Left ventricle myocardium inferior (tissue), 1 donor: ENCODE measurements at places on chromosomes 7 and 10. TPM values are rescaled to one million over a fixed set of nuclear protein-coding genes. Genes with fewer than 3 reads are reported as not detected.
A peak's percentile ranks its signal among the peaks of the same experiment; 100 is the strongest.

DNA sequence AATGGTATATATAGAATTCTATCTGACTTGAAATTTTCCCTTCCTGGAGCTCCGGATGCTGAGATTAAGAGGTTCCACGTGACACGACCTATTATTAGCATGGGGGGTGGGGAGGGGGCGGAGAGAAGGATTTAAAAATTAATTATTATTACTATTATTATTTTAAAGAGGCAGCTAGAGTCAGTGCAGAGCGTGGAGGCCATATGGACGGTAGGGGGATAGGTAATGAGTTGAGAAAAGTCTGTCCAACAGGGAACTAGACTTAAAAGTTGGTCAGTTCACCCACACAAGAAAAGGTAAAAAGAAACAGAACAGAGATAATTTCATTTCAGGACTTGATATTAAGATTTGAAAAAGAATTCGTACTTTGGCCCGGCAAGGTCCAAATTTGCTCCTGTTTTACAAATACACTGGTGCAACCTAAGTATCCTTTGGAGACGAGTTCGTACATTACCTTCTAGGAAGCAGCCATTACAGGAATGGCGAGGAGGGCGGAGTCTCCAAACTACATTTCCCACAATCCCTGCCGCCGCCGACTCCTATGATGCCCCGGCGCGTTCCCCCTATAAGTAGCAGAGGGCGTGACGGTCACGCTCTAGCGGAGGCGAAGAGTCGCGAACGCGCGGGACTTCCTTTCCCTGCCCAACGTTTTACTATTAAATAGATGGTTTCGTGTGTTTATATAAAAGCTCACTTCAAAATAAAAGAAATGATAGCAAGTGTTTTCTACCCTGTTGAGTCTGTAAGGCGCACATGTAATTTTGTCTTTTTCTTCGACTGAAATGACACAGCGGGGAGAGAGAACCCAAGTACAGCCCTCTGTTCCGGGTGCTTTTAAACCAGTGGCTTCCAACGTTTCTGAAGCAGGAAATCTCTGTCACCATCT, at the start of gene SMIM30:
SMIM30 (minus strand) TSS at position 481 of the 886 bp plus-strand sequence. CDS start 976 bp downstream, outside the sequence.
- DNase-seq = peak; percentile 92
- peaks cover 38% of the 10 kb centered on the region for H3K4me1 ChIP-seq
- peaks cover 16% of the 10 kb centered on the region for H3K36me3 ChIP-seq
- H3K4me3 ChIP-seq = peak within 1 kb of the TSS; percentile 79

DNA sequence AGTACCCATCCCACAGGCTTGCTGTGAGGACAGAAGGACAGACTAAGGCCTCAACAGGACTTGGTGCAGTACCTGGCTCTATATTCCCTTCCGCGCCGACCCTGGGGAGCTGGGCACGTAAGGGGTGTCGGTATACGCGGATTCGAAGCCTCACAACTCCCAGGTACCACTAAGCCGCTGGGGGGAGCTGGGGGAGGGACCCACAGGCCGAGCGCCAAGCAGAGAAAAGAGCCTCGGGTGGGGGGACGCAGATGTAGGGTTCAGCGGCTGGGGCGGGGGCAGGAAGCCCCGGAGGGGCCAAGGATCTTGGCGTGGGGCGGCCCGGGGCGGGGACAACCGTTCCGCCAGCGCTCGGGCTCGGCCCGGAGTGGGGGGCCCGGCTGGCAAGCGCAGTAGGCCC, 126.4 kb upstream of the ZNF746 start:
- peak overlapping the region; percentile 99 for H3K4me3 ChIP-seq
- H3K27ac ChIP-seq = peak overlapping the region; percentile 93
- peaks cover 24% of the 10 kb centered on the region for H3K36me3 ChIP-seq
- H3K4me1 ChIP-seq = peaks cover 49% of the 10 kb centered on the region
- no peak for DNase-seq

The HIF1AN gene
- total RNA-seq = 53.4 TPM

DNA sequence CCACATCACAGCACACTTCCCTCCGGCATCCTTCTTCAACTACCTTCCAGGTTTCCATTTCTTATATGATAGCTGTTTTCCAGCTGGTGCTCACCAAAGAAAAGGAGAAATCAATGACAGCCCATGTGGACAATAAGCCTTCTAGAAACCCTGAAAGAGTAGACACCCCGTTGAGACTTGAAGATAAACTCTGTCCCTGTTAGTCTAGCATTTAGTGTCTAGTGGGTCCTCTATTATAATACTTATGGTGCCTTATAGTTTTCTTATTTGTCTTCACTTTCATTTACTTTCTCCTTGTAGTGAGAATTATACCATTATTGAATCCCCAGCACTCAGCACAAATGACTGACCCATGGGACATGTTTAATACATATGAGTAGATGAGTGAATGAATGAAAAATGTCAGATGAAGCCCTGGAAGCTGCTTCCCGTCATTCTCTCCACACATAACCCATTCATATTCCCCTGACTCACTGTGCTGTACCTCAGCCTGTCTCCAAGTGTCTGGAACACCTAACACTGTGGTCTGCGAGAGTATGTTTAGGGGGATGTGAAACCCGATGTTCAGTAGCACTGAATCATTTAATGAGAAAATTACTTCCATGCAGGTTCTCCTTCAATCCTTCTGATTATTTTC, 377.6 kb downstream of the GPR158 start:
- DNase-seq = no peak
- no peak overlapping the region for H3K4me3 ChIP-seq
- H3K27me3 ChIP-seq = peaks cover 32% of the 10 kb centered on the region

GRCh38 chr7:30041526-30042269, 13.5 kb downstream of the PLEKHA8 start:
- H3K4me3 ChIP-seq = no peak overlapping the region
- H3K27ac ChIP-seq = no peak overlapping the region
- peaks cover 18% of the 10 kb centered on the region for H3K36me3 ChIP-seq
- peaks cover 21% of the 10 kb centered on the region for H3K4me1 ChIP-seq

The WNT16 gene
- total RNA-seq = not detected

DNA sequence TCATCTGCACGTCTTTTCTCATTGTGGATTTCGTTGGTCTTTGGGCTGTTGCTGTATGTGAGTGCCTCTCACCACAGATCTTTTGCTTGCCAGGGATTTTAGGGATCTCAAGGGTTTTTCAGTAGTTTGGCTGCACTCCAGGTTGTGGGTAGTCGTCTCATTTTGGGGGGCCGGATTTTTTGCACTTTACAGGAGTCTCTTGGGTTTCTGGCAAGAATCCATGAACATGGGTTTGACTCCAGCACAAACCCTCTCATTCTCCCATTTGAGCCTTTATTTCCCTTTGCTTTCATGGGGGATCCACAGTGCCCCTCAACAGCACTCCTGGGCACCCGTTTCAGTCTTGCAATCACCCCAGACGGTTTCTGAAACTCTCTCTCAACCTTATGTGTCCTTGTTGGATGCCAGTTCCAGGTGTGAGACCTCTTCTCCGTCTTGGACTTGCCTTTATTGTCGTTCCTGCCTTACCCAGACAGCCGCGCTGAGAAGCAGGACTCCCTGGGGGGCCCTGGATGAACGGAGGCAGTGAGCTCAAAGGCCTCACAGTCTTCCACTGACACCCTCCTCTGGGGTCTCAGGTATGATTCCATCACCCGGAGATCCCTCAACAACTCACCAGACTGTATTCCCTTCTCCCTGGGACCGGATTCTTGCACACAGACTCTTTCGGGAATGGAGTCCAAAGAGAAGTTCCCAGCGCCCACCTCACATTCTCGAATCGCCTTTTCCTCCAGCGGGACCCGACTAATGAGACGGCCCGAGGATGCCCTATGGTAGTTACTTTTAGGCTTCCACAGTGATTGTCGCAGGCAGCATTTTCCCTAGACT, 18.8 kb upstream of the ZNF273 start:
- H3K4me1 ChIP-seq = peaks cover 32% of the 10 kb centered on the region
- no peaks in the 10 kb centered on the region for H3K36me3 ChIP-seq
- H3K27me3 ChIP-seq = peaks cover 37% of the 10 kb centered on the region

DNA sequence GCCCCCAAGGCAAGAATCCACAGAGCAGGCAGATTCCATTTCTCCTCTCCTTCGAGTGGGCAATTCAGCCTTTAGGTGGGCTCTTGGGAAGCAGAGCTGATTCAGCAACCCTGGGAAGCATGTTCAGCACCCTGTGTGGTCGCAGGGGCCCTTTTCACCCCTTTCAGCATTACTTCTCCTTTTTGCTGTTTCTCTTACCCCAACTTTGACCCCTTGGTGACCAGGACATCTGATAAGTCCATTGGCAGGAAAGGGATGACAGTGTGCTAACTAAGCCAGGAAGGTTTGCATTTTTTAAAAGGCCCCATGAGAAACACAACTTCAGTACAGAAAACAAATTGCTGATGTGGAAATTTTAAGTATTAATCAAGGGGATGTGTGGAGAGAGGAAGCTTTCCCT, 283.7 kb upstream of the NRP1 start:
- no peak overlapping the region for H3K27ac ChIP-seq
- no peaks in the 10 kb centered on the region for H3K4me1 ChIP-seq
- H3K36me3 ChIP-seq = no peaks in the 10 kb centered on the region
- DNase-seq = no peak

The CYP3A4 gene
- total RNA-seq = not detected

- H3K4me1 ChIP-seq = no peaks in the 10 kb centered on the region
- no peak overlapping the region for H3K4me3 ChIP-seq
- peaks cover 27% of the 10 kb centered on the region for H3K27me3 ChIP-seq
- H3K36me3 ChIP-seq = no peaks in the 10 kb centered on the region
- H3K27ac ChIP-seq = no peak overlapping the region
- no peak for DNase-seq
Observed at GRCh38 chr7:68866200-68866570, 732.1 kb upstream of the AUTS2 start.

DNA sequence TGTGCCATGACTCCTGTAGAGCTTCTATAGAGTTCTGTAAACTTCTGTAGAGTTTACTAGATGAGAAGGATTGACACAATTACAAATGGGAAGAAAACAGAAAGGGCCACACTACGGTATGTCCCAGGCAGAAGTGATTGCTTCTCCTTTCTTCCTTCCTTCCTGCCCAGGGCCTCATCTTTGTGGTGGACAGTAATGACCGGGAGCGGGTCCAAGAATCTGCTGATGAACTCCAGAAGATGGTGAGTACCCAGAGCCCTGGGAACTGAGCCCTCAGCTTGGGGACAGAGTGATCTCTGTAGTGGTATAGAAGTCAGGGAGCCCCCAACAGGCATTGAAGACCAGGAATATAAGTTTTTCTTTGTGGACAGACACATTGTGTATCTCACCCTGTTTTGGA, 1.7 kb downstream of the ARF5 start:
- H3K27ac ChIP-seq = no peak overlapping the region
- no peaks in the 10 kb centered on the region for H3K27me3 ChIP-seq
- peak overlapping the region; percentile 91 for H3K4me3 ChIP-seq
- DNase-seq = no peak

- no peak overlapping the region for H3K4me3 ChIP-seq
- DNase-seq = no peak
Observed at GRCh38 chr10:63260860-63261251, 127.7 kb downstream of the NRBF2 start.

DNA sequence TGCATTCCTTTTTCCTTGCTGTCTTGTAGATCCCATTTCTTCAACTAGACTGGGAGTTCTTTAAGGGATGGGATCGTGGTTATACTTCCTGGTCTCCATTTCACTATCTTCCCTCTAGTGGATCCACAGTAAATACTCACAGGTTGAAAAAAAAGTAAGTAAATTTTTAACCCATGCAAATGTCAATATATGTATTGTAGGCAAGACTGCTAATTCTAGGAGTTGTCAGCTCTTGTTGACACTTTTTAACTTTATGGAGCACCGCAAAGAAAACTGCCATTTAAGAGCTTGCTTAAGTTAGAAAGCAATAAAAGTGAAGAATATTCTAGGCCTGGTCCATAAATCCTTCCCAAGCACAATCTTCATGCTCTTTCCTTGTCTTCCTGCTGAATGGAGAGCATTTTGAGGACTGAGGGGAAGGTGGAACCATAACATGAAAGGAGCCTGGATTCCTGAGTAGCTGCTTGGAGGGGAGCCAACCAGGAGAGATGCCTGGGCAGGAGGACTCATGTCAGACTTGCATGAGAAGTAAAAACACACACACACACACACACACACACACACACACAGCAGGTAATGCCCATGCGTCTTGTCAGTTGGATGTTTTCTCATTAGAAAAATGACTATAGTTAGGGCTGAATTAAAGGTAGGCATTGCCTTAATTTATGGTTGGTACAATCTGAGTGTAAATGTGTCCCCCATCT, 32.2 kb downstream of the VWA2 start:
- no peak overlapping the region for H3K4me3 ChIP-seq
- no peaks in the 10 kb centered on the region for H3K27me3 ChIP-seq
- no peak for DNase-seq
- H3K36me3 ChIP-seq = no peaks in the 10 kb centered on the region
- H3K4me1 ChIP-seq = peaks cover 32% of the 10 kb centered on the region

- H3K27ac ChIP-seq = no peak overlapping the region
- no peak for DNase-seq
- no peaks in the 10 kb centered on the region for H3K36me3 ChIP-seq
Observed at GRCh38 chr7:23018750-23019149, 4.8 kb upstream of the HYCC1 start.

GRCh38 chr10:13291821-13292773, 7.8 kb downstream of the PHYH start:
- H3K4me1 ChIP-seq = no peaks in the 10 kb centered on the region
- no peak for DNase-seq

- H3K27ac ChIP-seq = no peak overlapping the region
- no peak for DNase-seq
- H3K4me1 ChIP-seq = peaks cover 24% of the 10 kb centered on the region
- peaks cover 91% of the 10 kb centered on the region for H3K36me3 ChIP-seq
- H3K4me3 ChIP-seq = no peak overlapping the region
- H3K27me3 ChIP-seq = no peaks in the 10 kb centered on the region
Observed at GRCh38 chr10:114453576-114453975, 49.3 kb upstream of the AFAP1L2 start.

The LRMDA gene
- total RNA-seq = 18.7 TPM

- H3K36me3 ChIP-seq = no peaks in the 10 kb centered on the region
- H3K27me3 ChIP-seq = no peaks in the 10 kb centered on the region
- peaks cover 14% of the 10 kb centered on the region for H3K4me1 ChIP-seq
- H3K4me3 ChIP-seq = no peak overlapping the region
- DNase-seq = no peak
- H3K27ac ChIP-seq = no peak overlapping the region
Observed at GRCh38 chr7:107703872-107704271, 40.1 kb upstream of the CBLL1 start.

DNA sequence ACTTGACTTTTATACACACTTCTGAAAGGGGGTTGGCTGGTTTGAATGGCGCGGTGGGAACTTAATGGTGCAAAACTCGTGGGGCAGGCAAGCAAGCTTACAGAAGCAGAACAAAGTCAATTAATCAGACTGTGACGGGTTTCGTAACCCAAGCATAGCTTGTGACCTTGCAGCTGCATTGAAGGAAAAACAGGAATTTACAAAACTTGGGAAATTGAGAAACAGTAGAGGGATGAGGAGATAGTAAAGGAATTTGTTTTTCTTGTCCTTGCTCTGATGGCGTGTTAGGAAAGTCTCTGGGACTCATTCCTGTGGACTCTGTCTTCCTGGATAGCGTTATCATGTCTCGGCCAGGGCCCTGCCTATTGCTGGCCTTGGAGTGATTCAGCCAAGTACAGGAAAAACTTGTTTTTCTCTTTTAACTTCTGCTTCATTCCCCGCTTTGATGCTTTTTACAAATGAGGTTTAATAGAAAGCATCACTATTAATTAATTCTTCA, 220.0 kb upstream of the KCND2 start:
- H3K36me3 ChIP-seq = no peaks in the 10 kb centered on the region
- no peak overlapping the region for H3K4me3 ChIP-seq
- DNase-seq = peak; percentile 22
- no peaks in the 10 kb centered on the region for H3K4me1 ChIP-seq
